Psoas muscle (tissue), 8 donors: ENCODE measurements at places on chromosomes 16 and 17.

- peak; percentile 84 for DNase-seq
Observed at GRCh38 chr17:980406-981291, 1.1 kb upstream of the NXN start.

GRCh38 chr17:38578229-38579082 is 27.3 kb downstream of the SRCIN1 start:
- DNase-seq, result no peak

GRCh38 chr17:59466946-59467801 is 98.2 kb upstream of the DHX40 start:
- DNase-seq, result no peak

DNA sequence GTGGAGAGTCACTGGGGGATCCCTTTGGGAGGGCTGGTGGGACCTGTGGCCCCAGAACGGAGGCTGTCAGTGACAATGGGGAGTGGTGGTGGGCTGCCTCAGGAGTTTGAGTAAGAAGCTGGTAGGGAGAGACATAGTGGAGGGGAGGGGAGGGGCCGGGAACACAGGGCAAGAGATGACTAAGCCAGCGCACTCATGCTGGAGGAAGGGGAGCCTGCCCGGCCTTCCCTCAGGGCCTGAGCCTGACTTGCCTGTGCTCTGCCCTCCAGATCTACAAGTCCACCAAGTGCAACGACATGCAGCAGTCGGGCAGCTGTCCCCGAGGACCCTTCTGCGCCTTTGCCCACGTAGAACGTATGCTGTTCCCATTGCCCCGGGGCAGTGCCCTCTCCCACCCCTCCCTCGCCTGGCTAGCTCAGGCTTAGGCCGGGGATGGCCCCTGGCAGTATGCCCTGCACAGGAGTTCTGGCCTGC is 29.3 kb downstream of the UNC13D start:
- DNase-seq, result no peak

- DNase-seq, result no peak
Observed at GRCh38 chr16:49566432-49566831, 192.8 kb downstream of the C16orf78 start.

- peak; percentile 75 for DNase-seq
Observed at GRCh38 chr17:42681976-42682721, at the start of gene CNTNAP1. Gene CNTNAP1 (plus strand): TSS chr17:42682531. CDS start chr17:42682830, 299 bp downstream.

DNA sequence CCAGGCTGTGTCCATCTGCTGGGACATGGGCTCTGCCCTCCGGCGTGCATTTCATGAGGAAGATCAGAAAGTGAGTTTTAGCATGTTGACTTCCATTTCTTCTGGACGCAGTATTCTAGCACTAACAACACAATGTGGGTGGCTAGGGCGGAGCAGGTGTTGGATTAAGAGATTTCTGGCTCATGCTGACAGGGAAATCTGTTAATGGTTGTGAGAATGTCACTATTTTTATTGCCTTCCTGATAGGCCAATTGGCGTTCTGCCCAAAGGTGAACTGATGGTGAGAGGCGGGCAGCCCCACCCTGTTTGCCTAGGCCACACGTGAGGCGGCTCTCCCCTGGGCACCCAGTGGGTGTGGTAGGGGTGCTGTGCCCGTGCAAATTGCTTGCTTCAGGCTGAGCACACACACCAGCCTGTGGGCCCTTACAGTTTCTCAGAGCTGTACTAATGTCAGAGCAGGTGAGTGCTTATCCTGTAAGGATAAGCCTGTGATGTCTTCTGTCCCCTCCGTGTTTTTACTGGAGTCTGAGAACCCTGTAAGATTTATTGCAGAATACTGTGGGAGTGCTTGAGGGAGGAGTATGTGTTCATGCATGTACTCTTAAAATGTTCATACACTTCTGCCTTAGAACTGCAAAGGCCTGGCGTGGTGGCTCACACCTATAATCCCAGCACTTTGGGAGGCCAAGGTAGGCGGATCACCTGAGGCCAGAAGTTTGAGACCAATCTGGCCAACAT is 30.9 kb downstream of the PGS1 start:
- DNase-seq, result no peak

DNA sequence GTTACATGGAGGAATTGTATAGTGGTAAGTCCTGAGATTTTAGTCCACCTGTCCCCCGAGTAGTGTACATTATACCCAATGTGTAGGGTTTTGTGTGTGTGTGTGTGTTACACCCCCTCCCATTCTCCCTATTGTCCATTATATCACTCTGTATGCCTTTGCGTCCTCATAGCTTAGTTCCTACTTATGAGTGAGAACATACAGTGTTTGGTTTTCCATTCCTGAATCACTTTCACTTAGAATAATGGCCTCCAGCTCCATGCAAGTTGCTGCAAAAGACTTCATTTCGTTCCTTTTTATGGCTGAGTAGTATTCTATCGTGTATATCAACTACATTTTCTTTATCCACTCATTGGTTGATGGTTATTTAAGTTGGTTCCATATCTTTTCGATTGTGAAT is 635 bp upstream of the FA2H start:
- no peak for DNase-seq

GRCh38 chr17:10278218-10278617 is 79.8 kb upstream of the GAS7 start:
- DNase-seq, result no peak

- DNase-seq, result no peak
Observed at GRCh38 chr16:50833929-50834328, 92.0 kb downstream of the CYLD start.

DNA sequence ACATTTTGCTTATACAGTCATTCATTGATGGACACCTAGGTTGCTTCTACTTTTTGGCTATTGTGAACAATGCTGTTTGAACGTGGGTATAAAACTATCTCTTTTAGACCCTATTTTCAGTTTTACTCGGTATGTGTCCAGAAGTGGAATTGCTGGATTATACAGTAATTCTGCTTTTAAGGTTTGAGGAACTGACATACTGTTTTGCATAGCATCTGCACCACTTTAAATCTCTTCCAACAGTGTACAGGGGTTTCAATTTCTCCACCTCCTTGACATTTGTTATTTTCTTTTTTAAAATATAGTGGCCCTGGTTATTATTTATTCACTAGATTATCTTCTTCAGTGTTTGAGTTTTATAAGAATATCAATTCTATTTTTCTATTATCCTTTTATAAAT is 116.9 kb downstream of the USP22 start:
- no peak for DNase-seq

DNA sequence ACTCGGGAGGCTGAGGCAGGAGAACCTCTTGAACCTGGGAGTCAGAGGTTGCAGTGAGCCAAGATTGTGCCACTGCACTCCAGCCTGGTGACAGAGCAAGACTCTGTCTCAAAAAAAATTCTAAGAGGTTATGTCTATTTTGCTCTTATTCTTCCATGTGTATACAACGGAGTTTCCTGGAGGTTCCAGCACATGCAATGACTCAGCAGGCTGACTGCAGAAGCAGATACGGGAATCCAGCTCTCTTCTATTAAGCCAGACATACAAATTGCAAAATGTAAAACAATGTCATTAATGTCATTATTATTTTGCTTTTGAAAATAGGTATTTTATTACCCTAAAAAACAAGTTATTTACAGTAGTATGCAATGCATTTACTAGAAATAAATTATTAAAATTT is 18.4 kb downstream of the MIEF2 start:
- no peak for DNase-seq

GRCh38 chr17:81960130-81960958 is 643 bp downstream of the NOTUM start:
- no peak for DNase-seq

DNA sequence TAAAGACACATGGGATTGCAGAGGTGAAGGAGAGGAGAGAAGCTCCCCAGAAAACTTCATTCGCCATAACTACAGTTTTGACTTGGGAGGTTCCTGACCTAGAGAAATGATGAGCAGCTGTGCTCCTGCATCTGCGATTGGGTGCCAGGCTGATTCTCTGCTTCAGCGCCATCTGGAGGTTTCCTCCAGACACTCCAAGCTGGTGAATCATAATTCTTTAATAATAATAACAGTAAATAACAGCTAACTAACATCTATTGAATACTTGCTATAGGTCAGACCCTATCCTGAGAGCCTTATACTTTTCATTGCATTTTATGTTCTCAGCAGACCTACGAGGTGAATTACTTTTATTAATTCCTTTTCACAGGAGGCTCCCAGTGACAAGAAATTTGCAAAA is 575.8 kb downstream of the TOX3 start:
- no peak for DNase-seq

DNA sequence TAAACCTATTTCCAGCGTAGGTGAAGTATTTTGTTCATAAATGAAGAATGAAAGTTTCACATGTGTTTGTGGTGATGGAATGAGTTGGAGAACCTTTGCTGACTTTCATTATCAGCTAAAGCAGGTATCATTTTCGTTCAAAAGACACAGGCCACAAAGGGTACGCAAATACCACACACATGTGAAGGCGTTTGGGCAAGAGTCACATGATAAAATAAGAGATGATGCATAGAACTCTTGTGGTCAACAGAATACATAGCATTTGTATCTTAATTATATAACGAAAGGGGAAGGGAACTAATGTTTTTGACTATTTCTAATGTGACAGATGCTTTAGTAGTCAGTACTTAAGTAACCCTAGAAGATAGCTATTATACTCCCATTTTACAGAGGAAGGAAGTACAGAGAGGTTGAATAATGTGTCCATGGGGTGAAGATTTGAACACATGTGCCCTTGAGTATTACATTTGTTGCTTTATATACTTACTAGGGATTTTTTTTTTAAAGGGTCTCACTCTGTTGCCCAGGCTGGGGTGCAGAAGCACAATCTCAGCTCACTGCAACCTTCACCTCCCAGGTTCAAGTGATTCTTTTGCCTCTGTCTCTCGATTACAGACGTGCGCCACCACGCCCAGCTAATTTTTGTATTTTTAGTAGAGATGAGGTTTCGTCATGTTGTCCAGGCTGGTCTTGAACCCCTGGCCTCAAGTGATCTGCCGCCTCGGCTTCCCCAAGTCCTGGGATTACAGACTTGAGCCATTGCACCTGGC is 4.8 kb downstream of the RPA1 start:
- DNase-seq, result no peak
